ENCODE measurements at places on chromosomes 1 and 21.
A peak's percentile ranks its signal among the peaks of the same experiment; 100 is the strongest.

- no peak for DNase-seq
These were observed 98.9 kb upstream of the FOXD3 start for GRCh38 chr1:63223426-63223825.

DNA sequence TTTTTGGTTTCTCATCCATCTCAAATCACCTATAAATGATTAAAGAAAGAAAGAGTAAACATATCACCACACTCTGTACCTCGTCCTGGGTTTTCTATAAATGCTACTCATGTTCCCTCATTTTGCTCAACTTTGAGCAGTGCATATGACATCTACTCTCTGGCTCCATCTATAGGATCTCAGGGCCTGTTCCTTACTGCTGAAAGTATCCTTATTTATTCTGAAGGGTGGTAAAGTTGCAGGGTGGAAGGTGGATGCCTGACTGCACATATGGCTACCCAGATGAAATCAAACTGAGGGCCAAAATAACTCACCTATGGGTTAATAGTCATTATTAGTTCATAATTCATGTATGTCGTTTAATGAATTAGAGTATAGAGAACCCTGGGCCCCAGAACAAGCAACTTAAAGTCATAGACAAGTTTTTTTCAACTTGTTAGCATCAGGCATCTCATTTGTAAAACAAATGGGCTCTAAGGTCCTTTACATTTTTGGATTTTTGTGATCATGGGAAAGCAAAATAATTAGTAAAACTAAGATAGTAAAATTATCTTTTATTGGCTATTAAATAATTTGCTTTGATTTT lies 46.5 kb downstream of the NCF2 start:
- no peak for DNase-seq

DNA sequence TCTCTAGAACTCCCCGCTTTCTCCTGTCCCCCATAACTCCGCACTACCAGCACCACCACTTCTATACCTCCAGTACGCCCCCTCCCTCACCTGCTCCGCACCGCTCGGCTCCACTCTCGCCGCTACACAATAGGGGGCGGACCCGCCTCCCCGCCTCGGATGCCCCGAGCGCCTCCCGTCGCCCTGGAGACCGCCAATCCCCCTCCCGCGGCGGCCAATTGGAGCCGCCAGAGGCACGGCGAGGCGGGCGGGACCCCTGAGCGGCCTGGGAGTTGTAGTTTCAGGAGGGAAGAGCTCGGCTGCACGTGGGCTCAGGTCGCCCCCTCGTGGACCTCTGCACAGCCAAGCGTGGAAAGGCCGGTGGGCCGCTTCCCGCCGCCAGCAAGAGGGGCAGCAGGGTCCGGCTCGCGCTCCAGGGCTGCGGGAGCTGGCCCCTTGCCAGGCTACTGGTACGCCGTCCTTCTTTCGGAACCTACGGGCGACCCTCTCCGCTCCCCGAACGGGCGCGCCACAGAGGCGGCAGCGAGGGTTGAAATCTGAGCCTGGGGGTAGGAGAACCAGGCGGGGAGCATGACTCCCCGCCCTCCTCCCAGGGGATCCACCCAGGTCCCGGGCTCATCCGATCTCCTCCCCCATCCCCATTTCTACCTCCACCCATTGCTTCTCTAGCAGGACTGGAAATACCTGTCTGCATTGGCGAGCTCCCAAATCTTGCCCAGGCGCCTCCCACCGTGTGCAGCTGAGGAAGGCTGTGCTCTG lies at the start of gene IGSF9:
Gene IGSF9 (minus strand): TSS at position 131 of the 759 bp plus-strand sequence. CDS start 2,159 bp downstream, outside the sequence.
- DNase-seq, result peak; percentile 82

DNA sequence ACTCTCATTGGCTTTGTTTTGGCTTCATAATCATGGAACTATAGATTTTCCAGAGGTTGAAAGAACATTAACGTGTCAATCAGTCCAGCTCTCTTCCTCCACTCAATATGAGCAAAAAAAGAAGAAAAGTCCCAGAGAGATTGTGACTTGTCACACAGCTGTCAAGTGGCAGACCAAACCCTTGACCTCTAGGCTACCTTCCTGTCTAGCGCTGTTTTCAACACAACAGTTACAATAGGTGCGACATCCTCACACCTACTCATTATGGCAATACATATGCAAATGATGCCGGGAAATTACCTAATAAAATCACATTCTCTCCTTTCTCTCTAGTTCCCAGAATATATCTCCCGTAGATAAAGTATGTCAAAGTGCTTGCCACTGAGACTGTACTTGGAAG lies 1.1 kb downstream of the WARS2 start:
- peak; percentile 20 for DNase-seq

DNA sequence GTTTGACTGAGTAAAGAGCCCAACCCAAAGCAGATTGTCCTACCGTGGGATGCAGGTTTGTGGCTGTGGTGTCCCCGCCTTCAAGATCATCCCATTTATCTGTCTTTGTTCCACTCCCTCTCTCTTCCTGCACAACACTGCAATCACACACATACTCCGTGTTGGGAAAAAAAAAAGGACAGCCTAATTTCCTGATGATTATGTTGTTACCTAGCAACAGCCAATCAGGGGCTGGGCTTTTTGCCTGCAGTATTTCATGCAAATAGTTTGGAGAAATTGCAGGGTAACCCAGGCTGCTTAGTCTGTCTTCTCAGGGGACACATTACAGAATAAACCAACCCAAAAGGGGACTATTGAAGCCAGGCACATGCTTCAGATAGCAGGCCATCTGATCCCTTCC lies 38.3 kb downstream of the PHC2 start:
- DNase-seq, result no peak

DNA sequence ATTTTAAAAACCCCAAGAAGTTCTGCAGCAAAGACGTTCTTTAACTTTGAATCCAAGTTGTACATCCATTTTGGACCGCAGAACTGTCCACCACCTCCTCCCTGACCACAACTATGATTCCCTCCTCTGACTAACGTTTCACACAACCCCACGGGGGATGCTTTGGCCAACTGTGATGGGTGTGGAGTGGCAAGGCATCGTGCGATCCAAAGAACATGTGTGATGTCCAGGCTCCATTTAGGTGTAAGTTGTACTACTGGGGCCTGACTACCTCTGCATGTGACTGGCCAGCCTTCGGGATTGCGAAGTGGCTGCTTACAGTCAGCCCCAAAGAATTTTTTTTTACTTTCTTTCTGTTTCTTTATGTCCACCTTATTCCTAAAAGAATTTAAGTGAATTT lies 6.7 kb downstream of the KCNJ15 start:
- no peak for DNase-seq

- no peak for DNase-seq
These were observed 345.0 kb downstream of the DISC1 start for GRCh38 chr1:231971397-231972110.

GRCh38 chr1:187654635-187655034 lies 825.9 kb downstream of the PLA2G4A start:
- no peak for DNase-seq

GRCh38 chr1:207335138-207335537 lies 13.7 kb downstream of the CD55 start:
- no peak for DNase-seq

DNA sequence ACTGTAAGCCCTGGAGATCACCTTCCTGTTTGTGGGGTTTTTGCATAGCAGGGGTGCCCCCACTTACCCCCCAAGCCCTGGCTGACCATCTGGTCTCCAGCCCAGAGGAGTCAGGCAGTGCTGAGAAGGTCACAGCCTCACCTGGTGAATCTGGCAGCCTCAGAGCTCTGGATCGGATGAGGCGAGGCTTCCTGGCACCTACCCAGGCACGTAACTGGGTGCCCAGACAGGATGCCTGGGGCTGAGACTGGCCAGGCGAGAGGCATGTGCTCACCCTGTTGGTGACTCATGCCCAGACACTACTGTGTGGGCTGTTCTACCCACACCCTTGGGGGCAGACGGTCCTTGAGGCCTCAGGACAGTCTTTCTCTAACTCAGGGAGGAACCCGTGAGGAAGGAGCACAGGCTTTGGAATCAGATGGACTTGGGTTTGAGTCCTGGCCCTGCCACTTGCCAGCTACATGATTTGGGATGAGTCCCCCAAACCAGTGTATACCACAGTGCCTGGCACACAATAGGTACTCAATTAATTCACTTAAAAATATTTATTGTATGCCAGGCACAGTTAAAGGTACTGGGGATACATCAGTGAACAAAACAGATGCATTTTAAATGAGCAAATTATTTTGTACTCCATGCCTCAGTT lies 15.1 kb upstream of the PADI3 start:
- no peak for DNase-seq

DNA sequence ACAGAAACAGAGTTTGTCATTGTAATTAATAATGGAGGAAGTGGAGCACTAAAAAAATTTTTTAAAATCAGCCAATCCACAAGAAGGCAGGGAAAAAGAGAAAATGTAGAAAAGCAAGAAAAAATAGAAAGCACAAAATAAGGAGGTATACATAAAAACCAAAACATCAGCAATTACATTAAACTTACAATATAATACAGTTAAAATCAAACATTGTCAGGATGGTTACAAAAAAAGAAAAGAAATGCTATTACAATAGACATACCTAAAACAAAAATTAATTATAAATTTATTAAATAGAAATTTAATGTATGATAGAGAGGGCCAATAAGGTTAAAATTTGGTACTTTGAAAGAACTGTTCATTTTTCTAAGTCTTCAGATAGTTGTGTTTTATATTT lies 38.7 kb downstream of the PRSS38 start:
- no peak for DNase-seq

GRCh38 chr1:197921235-197922069 lies 4.3 kb downstream of the LHX9 start:
- no peak for DNase-seq

GRCh38 chr1:214467078-214467585 lies 84.3 kb downstream of the PTPN14 start:
- DNase-seq, result no peak

GRCh38 chr1:204826970-204827369 lies 43.7 kb upstream of the NFASC start:
- DNase-seq, result peak; percentile 44

GRCh38 chr1:221217029-221217428 lies 337.8 kb downstream of the HLX start:
- no peak for DNase-seq

DNA sequence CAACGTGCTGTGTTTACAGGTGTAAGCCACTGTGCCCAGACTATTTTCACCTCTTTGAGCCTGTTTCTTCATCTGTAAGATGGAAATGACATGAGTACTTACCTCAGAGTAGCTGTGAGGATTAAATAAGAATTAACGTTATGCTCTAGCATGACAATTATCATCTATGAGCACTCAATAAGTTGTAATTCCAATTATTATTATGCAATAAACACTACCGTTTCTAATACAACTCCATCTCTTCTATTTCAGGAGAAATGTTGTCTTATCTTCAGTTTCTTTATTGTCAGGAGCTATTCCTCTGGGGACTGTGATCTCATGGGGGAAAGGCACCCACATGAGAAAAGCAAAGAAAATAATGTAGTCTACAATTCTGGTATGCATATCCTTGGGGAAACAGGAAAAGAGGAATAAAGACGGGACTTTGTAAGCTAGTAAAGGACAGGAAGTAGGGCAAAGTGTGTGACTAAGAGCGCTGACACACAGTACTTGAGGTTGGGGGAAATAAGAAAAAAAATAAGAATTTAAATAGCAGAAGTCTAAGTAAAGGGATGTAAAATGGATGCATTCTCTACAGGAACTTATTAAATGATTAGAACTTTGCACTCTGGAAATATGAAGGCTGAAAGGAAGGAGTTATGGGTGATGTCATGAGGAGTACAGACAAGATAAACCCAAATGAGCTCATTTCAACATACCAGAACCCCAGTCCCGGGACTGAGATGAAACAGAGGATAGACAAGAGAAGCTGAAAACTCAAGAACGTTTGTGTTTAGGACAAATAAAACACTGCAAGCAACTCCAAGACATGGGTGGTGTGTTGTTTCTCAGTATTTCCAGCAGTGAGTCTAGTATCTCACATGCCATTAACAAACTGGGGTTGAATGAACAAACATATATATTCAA lies 9.8 kb downstream of the PHC2 start:
- no peak for DNase-seq

- DNase-seq, result no peak
These were observed 535.0 kb downstream of the AJAP1 start for GRCh38 chr1:5189384-5189783.

DNA sequence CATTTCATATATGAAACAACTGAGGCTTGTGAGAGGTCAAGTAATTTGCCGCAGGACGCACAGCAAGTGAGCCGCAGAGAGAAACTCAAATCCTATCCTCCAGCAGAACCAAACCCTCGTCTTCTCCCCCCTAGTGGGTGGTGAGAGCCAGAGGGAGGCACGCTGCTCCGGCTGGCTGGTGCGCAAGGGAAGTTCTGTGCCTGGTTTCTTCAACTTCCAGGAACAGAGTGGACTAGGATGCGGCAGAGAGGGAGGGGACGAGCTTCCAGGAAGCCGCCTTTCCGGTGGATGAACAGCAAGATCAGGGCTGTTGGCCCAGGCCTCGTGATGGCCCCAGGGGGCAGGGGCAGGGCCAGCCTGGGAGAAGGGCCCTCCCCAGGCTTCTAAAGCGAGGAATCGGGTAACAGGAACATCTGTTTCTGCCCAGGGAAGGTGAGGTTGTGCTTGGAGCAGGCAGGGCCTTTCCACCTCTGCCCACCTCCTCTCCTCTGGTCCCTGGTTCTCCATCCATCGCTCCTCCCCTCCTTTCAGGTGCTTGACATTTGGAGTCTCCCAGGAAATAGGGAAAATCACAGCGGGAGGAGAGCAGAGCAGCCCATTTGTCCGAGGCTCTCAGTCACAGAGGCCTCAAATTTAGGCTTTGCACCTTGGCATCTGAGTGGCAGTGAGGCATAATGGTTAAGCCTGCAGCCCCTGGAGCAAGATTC lies 16.8 kb upstream of the PDIK1L start:
- no peak for DNase-seq

GRCh38 chr1:234222561-234223280 lies 150.5 kb upstream of the COA6 start:
- DNase-seq, result no peak

GRCh38 chr1:244264163-244264562 lies 187.5 kb downstream of the ADSS2 start:
- DNase-seq, result no peak

DNA sequence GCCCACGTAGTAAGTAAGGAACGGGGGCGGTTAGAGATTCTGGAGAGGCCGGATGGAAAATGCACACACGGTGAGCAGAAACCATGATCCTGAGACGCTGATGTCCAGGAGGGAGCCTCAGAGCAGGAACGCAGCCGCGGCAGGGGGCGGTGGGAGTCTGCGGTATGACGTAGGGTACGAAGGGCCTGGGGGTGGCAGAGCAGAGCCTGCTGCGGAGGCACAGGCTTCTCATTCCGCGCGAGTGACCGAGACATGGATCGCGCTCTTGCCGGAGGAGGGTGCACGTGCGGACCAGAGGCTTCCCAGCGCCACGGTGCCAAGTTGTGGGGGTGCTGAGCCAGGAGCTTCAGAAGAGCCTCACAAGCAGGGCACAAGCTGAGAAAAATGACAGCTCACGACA lies 176.2 kb downstream of the KIF26B start:
- no peak for DNase-seq

GRCh38 chr21:30382201-30382600 lies 10.1 kb upstream of the KRTAP13-2 start:
- no peak for DNase-seq
